ENCODE measurements at places on chromosomes 11 and 22. TPM values are rescaled to one million over a fixed set of nuclear protein-coding genes. Genes with fewer than 3 reads are reported as not detected.
A peak's percentile ranks its signal among the peaks of the same experiment; 100 is the strongest.

DNA sequence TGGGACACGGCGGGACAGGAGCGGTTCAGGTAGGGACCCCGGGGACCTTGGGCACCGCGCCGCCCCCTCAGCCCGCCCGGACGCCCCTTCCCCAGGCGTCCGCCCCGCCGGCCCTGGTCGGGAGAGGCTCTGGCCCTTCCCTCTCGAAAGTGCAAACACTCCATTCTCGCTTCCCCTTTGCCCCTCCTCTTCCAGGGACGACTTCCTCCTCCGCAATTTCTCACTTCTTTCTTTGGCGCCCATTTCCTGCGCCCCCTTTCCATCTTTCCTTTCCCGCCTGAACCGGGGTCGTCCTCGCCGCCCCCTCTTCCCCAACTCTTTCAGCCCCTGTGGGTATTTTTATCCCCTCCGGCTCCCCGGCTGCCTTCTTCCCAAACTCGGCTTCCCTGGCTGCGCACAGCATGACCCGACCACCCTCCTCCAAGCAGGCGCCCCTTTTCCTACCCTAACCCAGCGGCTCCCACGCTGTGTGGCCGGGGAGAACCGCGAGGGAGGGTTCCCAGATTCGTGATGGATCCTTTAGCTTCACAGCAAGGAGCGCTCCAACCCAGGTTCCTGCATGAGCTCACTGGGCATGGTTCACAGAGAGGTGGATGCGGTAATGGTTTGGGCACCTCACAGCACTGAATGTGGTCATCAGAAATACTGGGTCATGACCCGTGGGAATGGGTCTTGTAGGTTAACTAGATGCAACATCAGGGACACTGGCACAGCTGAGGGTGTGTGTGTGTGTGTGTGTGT lies 689 bp downstream of the RAB39A start:
- peak; percentile 5 for DNase-seq

DNA sequence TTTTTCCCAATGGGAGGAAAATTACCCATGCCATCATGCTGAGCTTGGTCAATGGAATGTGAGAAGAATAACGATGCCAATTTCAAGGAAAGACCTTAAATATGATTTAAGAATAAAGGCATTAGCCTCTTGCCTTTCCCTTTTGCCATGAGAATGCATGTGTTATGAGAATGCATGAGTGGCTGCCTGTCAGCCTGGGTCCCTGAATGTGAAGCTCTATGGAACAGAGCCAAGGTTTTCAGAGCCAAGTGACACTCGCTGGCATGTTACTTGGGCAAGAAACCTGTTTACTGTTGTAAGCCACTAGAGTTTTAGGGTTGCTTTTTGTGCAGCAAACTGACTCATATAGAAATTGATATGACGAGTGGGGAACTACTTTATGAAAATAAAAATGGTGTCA lies 75.7 kb downstream of the JRKL start:
- DNase-seq, result no peak

DNA sequence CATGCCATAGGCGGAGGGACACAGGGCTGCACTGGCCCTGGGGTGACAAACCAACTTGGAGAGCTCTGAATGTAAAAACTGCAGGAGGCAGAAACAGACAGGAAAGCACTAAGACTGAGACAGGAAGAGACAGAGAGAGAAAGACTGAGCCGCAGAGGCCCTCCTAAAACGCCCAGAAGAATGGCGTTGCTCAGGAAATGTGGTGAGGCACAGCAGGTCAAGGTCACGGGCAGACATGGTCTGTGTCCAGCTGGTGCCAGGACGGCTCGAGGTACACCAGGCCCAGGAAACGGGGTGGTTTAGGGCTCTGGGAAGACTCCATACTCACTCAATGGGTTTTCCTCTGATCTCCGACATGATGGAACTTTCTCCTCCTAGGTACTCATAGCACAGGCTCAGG lies 29.1 kb downstream of the MAFF start:
- no peak for DNase-seq

DNA sequence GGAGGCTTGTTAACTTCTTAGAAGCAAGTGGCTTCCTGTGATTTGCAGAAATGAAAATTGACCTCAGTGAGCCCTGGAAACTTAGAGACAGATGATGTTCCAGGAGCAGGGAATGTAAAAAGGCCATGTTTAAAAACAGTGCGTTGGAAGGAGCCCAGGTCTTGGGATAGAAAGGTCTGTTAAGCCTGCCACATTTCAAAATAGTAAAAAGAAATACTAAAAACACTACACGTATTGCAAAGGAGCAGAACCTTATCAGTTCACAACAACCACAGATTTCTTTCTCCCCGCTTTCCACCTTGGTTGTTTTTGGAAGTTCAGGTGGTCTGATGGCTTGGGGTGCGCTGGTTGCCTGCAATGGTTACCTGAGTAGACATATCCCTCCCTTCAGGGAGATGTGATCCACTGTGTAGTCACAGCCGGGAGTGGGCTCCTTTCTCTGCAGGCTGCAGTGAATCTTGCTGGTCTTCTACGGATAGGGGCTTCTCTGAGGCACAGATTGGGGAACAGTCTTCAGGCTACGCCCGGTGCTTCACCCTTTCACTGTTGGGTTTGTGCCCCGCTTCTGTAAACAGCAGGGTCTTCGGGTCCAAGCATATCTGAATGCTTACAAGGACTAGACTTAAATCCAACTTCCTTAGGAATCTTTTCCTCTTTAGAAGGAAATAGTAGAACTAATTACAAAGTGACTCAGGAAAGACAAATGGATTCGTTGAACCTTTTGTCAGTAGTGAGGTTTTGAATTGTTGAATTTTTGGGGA lies 1.9 kb downstream of the TEAD1 start:
- peak; percentile 5 for DNase-seq

The PLAAT5 gene
- 0.59 TPM for total RNA-seq

The GPHA2 gene
- not detected for total RNA-seq

GRCh38 chr11:61833926-61834277 lies 5.8 kb downstream of the FADS2 start:
- DNase-seq, result no peak

The AGBL2 gene
- 8.5 TPM for total RNA-seq

The SAA4 gene
- total RNA-seq, result not detected

The KCTD14 gene
- total RNA-seq, result not detected

The SAA1 gene
- total RNA-seq, result not detected

GRCh38 chr11:76157891-76158290 lies 48.4 kb downstream of the WNT11 start:
- DNase-seq, result no peak

The PRG3 gene
- not detected for total RNA-seq

DNA sequence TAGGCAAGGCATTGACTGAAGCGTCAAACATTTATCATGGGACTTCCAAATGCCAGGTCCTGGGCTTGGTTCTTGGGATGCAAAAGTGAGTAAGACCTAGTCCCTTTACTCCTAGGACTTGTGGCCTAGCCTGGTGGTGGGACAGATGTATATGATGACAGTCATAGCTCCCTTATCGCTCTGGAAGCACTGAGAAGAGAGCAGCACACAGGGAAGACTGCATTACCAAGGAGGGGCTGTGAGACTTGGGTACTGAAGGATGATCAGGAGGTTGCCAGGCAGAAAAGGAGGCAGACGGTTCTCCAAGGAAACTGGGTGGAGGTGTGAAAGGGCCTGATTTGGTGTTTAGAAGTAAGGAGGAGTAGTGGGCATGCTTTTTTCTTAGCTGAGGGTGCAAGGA lies 32.5 kb downstream of the MICAL2 start:
- DNase-seq, result no peak

- DNase-seq, result no peak
These were observed 63.3 kb upstream of the ME3 start for GRCh38 chr11:86735451-86736290.

The PLET1 gene
- not detected for total RNA-seq

GRCh38 chr11:86370922-86371594 lies 3.6 kb upstream of the CCDC81 start:
- DNase-seq, result no peak

The MEN1 gene
- 42.2 TPM for total RNA-seq

DNA sequence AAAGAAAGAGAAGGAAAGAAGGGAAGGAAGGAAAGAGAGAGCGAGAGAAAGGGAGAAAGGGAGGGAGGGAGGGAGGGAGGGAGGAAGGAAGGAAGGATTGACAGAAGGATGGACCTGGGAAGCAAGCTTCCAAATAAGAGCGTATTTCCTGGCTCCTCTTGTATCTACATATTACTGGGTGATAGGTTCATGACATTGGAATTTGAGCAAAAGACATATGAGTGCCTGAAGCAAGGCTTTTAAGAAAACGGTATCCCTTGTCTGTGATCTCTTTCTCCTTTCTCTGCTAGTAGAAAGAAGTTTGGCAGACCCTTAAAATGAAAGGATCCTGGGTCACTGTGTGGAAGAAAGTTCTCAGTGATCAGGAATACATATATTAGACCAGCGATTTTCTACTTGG lies 932.2 kb upstream of the CCDC90B start:
- no peak for DNase-seq

The SCGB1A1 gene
- not detected for total RNA-seq

DNA sequence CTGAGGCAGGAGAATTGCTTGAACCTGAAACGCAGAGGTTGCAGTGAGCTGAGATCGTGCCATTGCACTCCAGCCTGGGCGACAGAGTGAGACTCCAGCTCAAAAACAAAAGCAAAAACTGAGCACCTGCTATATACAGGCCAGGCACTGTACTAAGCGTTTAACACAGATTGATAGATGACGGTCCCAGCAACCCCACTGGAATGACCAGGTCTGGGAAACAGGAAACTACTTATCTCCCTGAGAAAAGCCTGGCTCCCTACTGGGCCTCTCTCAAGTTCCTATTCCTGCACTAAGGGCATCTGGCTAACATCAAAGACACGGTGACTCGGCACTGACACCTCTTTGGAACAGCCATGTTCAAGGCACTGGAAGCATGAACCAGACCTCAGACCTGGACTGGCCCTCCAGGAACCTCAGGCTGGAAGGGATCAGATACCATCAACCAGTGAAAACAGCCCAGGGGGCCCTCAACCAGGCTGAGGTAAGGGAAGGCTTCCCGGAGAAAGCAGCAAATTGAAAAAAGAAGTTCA lies 16.6 kb downstream of the ARAP1 start:
- DNase-seq, result no peak

The PYGM gene
- 6.1 TPM for total RNA-seq

DNA sequence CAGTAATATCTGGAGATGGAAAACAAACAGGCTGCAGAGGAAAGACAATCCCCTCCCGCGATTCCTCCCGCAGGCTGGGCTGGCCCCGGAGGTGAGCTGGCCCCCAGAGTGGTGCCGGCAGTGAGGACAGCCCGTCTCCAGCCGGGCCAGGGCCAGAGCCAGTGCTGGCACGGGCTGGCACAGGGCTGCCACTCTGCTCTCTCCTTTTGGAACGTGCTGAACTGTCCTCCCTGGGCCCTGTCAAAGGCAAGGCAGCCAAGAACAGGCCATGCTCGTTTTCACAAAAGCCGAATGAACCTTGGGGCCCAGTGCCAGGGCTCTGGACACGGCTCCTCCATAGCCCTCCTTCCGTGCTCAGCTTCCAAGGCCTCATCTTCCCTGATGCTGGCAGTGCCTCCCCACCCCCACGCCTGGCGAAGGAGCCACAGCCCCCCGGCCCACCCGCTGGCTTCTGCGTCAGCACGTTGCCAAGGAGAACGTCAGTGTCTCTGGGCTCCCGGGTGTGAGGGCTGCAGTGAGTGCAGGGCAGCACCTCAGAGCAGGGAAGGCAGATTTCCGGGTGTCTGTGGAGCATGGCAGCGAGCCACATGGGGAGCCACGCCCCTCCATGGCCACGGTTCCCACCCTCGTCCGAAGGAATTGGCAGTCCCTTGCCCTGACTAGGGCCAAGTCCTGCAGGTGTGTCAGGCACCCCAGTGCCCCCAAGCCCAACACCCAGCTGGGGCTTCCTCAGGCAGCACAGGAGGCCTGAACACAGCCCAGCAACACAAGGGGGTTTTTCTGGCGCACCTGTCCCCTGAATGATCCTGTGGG lies 28.6 kb downstream of the GNAZ start:
- no peak for DNase-seq

- DNase-seq, result peak; percentile 2
These were observed 733.0 kb upstream of the KIRREL3 start for GRCh38 chr11:127733552-127733951.

GRCh38 chr22:43094085-43094484 lies 4.9 kb upstream of the TTLL1 start:
- no peak for DNase-seq

- DNase-seq, result no peak
These were observed 245.0 kb upstream of the POU2AF2 start for GRCh38 chr11:111000400-111001080.

GRCh38 chr11:11209967-11210366 lies 143.1 kb downstream of the CSNK2A3 start:
- DNase-seq, result no peak

- peak; percentile 30 for DNase-seq
These were observed 128.7 kb upstream of the TOP3B start for GRCh38 chr22:22111267-22111751.

DNA sequence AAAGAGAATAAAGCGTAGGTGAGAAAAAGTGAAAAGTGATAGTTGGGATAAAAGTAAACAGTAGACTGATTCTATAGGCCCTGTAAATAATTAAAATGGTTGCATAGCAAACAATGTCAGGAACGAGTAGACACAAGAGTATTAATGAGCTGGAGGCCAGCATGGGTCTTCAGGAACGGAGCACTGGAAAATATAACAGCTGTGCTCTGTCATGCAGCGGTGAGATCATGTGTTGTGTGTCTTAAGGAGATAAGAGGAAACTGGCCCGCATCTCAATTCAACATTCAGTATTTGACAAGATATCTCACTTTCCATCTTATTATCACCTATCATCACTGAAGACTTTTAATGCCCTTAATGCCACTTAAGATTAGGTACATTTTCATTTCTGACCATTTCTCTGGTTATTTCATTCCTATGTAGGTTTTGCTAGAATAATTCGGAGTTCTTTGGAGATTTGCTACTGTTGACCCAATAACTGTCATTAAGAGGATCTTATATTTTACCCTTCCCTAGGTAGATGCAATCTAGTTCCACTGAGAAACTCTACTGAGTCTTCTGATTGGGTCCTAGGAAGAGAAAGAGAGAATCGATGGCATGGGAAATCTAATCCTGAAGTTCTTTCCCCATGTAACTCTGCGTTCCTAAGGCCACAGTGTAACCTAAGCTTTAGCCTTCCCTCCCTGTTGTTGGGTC lies 35.5 kb upstream of the VWA5A start:
- DNase-seq, result no peak

The CYP2D6 gene
- total RNA-seq, result 3.8 TPM

- no peak for DNase-seq
These were observed 1436.3 kb downstream of the TBC1D22A start for GRCh38 chr22:48198489-48199459.

GRCh38 chr22:43381693-43382092 lies 30.1 kb upstream of the MPPED1 start:
- peak; percentile 50 for DNase-seq

GRCh38 chr11:133860151-133860550 lies 14.8 kb upstream of the SPATA19 start:
- no peak for DNase-seq

The OR8D4 gene
- not detected for total RNA-seq

DNA sequence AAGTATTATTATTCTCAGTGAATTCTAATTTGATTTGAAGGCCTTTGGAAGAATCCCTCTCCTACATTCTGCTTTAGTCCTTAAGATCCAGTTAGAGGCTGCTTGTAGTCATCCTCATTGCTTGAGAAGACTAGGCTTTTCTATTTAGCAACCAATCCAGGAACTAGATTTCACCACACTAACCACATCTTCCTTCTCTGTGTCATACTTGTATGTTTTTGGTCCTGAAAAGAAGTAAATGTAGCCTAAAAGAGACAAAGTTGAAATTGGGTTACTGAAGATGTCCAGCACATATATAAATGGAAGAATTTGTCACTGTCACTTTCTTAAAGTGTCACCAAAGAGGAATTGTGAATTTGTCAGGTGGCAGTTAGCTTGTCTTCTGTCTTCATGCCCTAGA lies 46.6 kb upstream of the MMP7 start:
- DNase-seq, result no peak

Measured in natural killer cell (primary cell).